Epithelial cell of alveolus of lung (primary cell): ENCODE measurements at places on chromosomes 3 and 15. TPM values are rescaled to one million over a fixed set of nuclear protein-coding genes. Genes with fewer than 3 reads are reported as not detected.

Gene NR1I2
- not detected in 2 replicates for total RNA-seq

Gene KLHL40
- not detected in 2 replicates for total RNA-seq

Gene ERC2
- 1.4 TPM in 1 of 2 replicates, not detected in the other for total RNA-seq

Gene TMEM44
- total RNA-seq: 5.1 and 15.0 TPM in 2 replicates

Gene ZCWPW2
- total RNA-seq: 0.39 and 0.40 TPM in 2 replicates

Gene CAMP
- total RNA-seq: not detected in 2 replicates

Gene PIGZ
- 0.78 and 4.7 TPM in 2 replicates for total RNA-seq

Gene A4GNT
- total RNA-seq: not detected in 2 replicates

Gene RGMA
- 1.0 and 5.3 TPM in 2 replicates for total RNA-seq

Gene GOLGA8Q
- 0.24 TPM in 1 of 2 replicates, not detected in the other for total RNA-seq

Gene PRR20G
- not detected in 2 replicates for total RNA-seq

Gene TRPM1
- total RNA-seq: not detected in 2 replicates

Gene IL17RD
- total RNA-seq: 2.3 and 2.4 TPM in 2 replicates

Gene BSN
- total RNA-seq: 0.08 and 0.13 TPM in 2 replicates

Gene FOXL2
- total RNA-seq: 0.08 and 1.4 TPM in 2 replicates

Gene CKMT1B
- total RNA-seq: 1.0 TPM in 1 of 2 replicates, not detected in the other

Gene TLR9
- not detected in 2 replicates for total RNA-seq

Gene CHRFAM7A
- 0.56 TPM in 1 of 2 replicates, not detected in the other for total RNA-seq

Gene CHRNA5
- 1.0 and 1.3 TPM in 2 replicates for total RNA-seq

Gene SLC24A5
- not detected in 2 replicates for total RNA-seq

Gene TMEM40
- 0.52 TPM in 1 of 2 replicates, not detected in the other for total RNA-seq

Gene MAGEL2
- total RNA-seq: 0.52 and 4.5 TPM in 2 replicates

Gene WDR76
- 5.6 and 15.8 TPM in 2 replicates for total RNA-seq

Gene DET1
- 5.3 and 10.7 TPM in 2 replicates for total RNA-seq

Gene RARRES1
- 88.2 and 148 TPM in 2 replicates for total RNA-seq

Gene NOX5
- total RNA-seq: 0.39 TPM in 1 of 2 replicates, not detected in the other

Gene GOLGA8T
- total RNA-seq: not detected in 2 replicates

Gene NPRL2
- 15.4 and 16.0 TPM in 2 replicates for total RNA-seq

Gene SPATA12
- total RNA-seq: not detected in 2 replicates

Gene GOLGA6A
- 6.9 TPM in 1 of 2 replicates, not detected in the other for total RNA-seq

Gene FGD5
- total RNA-seq: 0.24 and 1.7 TPM in 2 replicates

Gene DNAH12
- total RNA-seq: under 0.01 TPM in 1 of 2 replicates, not detected in the other

Gene ATP13A3
- 86.2 and 152 TPM in 2 replicates for total RNA-seq

Gene TM4SF4
- not detected in 2 replicates for total RNA-seq

Gene ANKUB1
- total RNA-seq: not detected in 2 replicates

Gene MASP1
- total RNA-seq: 1.8 and 2.3 TPM in 2 replicates

Gene RBMS3
- 20.3 and 21.4 TPM in 2 replicates for total RNA-seq

Gene ROPN1
- not detected in 2 replicates for total RNA-seq
